ENCODE measurements at places on chromosomes 1 and 21.

DNA sequence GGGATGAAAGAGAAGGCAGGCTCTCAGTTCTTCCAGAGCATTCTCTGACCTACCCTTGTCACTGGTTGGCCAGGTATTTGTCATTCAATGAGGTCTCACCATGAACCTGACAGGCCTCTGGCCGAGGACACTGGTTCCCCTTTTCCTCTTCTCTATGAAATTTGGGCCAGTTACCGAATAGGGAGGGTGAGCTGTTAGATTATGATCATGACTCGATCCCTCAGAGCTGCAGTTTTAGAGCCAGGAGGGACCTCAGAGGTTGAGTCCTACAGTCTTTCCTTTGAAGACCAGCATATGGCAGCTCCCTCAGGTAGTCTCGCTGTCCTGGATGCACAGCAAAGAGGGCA, 29.5 kb upstream of the CLSTN1 start:
- DNase-seq: no peak

- no peak for DNase-seq
Observed at GRCh38 chr1:23699280-23700179, 7.9 kb downstream of the RPL11 start.

DNA sequence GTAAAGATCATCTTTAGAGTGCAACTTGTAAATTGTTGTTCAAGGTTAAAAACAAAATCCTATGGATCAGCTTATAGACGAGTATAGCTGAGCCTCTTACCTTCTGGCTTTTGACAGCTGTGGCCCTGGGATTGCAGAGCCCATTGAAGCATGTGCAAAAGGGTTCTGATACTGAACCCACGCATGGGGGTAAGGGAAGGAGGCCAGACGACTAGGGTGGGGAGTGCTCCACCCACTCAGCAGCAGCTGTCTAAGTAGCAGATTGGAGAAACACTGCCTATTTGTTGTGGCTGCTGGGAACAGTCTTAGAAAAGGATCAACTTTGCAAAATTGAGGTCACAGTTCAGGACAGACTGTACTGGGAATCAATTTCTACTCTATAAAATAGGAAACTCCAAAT, 16.1 kb downstream of the CD101 start:
- DNase-seq: no peak

DNA sequence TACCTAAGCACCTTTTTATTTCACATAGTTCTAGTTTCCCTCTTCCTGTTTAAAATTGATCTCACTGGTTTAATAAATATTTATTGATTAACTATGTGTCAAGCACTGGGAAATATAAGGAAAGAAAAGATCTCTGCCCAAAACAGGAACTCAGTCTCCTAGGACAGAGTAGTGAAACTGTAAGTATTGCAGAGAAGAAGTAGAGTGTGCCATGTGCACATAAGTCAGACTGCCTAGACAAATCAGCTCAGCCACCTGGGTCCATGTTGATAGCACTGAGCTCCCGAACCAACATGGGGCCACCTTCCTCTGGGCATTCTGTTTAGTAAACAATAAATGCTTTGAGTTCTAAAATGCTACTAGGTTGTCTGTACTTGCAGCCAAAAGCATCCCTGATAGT, 9.8 kb upstream of the SSX2IP start:
- DNase-seq: no peak

- no peak for DNase-seq
Observed at GRCh38 chr1:185495898-185496297, 178.9 kb upstream of the IVNS1ABP start.

DNA sequence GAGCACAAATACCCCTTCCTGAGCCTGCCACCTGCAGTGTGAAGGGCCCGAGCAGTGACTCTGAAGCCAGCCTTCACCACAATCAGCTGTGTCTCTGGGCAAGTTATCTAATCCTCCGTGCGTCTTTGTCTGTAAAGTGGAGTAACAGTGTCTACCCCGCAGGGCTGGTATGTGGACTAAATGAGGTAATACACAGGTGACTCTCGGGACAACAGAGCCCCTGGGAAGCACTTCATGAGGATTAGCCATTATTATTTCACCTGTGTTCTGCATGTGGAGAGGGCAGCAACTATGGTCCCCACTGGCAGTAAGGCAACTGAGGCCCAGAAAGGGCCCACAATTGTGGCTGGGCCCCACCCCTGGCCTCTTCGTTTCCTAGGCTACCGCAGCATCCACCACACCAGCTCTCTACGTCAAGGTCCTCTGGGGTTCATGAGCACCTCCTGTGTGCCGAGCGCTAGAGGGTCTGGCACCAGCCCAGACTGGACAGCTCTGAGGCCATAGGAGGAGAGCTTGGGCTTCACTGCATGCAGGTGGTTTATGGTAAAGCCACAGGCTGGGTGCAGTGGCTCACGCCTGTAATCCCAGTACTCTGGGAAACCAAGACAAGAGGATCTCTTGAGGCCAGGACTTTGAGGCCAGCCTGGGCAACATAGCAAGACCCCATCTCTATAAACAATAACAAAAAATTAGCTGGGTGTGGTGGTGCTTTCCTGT, 41.3 kb upstream of the LRP8 start:
- no peak for DNase-seq

GRCh38 chr1:184075055-184076029, 23.8 kb downstream of the TSEN15 start:
- DNase-seq: peak; percentile 69

DNA sequence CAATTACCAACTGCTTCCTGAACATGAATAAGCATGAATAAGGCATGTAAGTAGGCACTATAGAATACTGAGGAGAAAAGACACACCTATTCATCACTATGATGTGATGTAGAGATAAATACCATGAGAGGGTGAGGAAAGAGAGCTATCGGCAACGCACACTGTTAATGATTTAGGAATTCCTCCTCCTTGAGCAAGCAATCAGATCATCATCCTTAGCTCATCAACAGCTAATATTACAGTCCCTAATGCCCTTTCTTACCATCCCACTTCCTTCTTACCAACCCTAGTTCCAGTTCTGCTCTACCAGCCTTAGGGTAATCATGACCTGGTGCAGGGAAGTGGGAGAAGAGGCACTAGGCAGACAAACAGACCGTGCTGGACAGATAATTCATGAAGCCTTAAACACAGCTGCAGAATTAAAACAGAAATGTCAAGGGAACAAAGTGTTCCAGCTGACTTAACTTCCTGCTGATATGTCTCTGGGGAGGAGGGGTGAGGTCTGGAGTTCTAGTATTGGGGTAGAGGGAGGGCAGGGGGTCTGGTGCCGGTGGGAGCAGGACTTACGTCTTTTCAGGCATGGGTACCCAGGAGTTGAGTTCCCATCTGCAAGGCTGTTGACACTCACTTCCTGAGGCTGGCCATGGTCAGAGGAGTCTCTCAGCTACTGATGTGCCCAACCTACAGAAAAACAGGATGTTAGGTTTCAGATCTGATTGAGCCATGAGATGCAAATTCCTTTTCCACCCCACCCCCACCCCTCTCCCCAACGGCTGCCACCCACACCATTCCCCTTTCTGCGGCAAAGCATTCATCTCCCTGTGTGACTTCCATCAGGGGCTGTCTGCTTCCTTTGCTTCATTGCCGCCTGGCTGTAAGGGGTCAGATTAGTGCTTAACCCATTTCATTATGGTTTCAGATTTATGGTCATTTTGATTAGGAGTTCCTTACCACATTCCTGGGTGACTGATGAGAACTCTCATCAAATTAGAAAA, 12.6 kb upstream of the RCSD1 start:
- DNase-seq: peak; percentile 30
